ENCODE measurements at places on chromosomes 7 and 10.

DNA sequence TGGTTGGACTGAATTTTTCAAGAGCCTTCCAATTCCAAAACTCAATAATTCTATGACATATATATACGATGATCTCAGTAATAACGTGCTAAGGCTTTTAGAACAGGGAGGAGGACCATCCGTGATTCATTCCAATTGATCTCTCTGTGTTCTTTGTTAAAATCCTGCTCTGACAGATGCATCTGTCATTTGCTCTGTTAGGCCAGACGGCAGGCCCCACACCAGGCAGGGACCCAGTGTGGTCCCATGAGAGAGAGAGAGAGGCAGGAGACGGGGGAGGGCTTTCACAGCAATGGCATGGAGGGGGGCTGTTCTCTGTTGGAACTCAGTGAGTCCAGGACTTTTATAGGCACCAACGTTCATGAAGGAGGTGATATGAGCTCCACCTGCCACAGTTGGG, 160.0 kb upstream of the INSYN2A start:
- no peak for DNase-seq

- DNase-seq = no peak
Observed at GRCh38 chr7:40675741-40676140, 540.9 kb downstream of the SUGCT start.

DNA sequence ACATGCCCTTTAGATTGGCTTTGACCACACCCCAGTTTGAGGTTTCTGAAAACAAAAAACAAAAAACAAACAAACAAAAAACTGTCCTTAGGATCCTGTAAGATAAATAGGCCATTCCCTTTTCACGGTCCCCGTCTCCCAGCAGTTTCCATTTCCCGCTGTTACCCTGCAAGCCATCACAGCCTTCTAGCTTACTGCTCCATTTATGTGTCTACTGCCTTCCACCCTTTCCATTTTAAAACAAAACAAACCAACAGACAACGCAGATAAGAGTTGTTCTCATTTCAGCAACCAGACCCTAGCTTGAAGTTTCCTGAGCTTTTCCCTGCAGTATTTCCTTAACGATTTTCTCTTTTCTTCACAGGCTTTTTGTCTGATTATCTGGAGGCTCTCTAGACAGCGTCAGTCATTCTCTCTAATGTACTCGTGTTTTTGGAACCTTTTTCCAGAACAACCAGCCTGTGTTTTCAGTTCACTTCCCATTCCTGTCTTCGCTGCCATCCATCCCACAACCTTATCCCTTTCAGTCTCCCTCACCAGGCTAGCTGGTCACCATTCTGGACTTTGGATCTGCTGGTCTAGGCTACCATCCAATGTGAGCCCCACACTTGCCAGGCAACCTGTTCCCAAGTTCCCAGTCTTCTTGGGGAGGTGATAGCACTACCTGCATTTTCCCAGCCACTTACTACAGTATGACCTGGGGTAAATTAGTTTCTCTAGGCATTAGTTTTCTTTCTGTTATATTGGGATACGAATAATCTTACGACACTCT, 317.3 kb upstream of the FZD1 start:
- no peak for DNase-seq

DNA sequence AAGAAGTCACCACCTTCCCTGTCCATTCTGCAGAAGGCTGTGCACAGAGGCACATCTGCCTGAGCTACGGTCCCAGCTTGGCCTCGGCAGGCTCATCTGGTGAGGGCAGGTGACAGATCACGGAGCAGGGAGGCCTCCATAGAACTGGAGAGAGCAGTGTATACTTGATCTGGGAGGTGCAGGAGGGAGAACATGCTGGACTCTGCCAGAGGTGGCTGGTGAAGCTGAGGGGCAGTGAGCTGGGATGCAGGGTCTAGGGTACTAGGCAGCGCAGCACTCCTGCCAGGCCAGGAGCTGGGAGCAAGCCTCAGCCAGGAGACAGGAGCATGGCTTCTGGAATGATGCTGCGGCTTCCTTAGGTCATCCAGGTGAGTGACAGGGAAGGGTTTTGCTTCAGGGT, 553.0 kb downstream of the TCERG1L start:
- no peak for DNase-seq

- peak; percentile 85 for DNase-seq
Observed at GRCh38 chr7:2632733-2633537, 1.1 kb downstream of the TTYH3 start.

DNA sequence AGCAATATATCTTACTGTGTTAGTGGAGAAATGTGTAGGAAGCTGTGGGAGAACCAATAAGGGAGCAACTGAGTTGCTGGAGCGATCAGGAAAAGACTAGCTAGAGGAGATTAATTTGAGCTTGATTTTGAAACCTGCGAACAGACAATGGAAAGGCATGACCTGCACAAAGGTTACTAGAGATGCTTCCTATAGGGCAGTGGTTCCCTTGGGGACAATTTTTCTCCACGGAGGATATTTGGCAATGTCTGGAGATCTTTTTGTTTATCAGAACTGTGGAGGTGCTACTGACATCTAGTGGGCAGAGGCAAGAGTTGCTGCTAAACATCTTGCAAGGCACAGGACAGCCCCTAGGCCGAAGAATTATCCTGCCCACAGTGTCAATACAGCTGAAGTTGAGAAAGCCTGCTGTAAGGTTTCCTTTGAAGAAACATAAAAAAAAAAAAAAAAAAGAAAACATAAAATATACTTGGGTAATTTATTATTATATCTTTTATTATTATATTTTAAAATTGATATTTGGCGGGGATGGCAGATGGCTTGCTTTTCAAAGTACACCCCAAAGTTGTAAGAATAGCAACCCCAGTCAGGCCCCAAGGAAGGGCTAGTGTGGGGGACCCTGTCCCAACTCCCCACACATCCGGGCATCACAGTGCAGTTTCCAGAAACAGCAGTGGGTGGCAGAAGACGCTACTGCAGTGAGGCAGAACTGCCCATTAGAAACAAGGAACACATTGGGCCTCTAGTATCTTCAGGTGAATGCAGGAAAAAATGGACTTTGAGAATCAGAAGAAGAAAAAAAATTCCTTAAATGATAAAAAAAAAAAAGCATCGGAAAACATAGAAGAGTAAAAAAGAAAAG, 481.6 kb downstream of the SH2D4B start:
- DNase-seq = no peak

DNA sequence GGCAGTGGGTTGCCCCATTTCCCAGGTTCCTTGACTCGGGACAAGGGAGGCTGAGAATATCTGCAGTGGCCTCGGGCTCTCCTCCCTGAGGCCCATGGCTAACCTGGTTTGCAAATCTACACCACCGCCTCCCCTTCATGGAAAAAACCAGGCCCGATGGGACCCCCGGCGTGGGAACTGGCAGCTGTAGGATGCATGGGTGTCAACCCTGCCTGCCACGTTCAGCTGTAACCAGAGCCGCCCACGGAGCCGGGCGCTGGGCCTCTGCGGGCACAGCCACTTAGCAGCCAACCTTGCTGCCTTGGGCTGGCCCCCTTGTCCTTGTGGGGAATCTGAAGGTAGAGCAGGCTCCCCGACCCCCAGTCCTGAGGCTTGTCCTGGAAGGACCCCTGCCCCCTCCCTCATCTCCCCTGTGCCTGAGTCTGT, 1.6 kb downstream of the PWWP2B start:
- DNase-seq = no peak

- DNase-seq = no peak
Observed at GRCh38 chr7:86339051-86339450, 304.7 kb upstream of the GRM3 start.

DNA sequence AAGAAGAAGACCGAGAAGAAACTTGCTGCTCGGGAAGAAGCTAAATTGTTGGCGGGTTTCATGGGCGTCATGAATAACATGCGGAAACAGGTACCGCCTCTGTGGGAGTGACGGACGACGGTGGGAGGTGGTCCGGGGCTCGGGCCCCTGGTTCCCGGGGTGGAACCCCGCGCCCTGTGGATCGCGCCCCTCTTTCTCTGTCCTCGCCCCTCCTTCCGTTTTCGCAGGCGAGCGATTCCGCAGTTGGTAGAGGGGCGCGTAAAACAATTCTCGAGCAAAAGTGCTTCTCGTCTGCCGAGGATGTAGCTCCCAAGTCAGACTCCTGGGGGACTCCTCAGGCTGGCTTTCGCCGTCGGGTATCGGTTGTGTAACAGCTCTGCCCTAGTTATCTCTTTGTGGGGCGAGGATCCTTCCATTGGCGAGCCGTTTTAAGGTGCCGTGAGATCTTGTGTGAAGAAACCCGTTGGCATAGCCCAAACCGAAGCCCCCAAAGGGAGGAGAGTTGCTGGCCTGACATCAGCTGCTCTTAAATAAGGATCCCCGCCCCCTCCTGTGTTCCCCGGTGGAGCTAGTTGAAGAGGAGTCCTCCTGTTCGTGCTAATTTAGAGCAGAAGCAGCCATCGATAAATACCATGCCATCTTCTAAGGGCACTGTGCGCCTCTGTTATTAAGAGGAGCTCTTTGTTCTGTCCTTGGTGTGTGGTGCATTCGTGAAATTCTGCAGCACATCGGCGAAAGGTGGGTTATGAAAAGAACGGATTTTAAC, 655 bp downstream of the KLHL7 start:
- peak; percentile 76 for DNase-seq

- peak; percentile 85 for DNase-seq
Observed at GRCh38 chr7:148883266-148884048, 634 bp downstream of the EZH2 start.

- no peak for DNase-seq
Observed at GRCh38 chr10:106708506-106708905, 456.0 kb downstream of the SORCS1 start.

DNA sequence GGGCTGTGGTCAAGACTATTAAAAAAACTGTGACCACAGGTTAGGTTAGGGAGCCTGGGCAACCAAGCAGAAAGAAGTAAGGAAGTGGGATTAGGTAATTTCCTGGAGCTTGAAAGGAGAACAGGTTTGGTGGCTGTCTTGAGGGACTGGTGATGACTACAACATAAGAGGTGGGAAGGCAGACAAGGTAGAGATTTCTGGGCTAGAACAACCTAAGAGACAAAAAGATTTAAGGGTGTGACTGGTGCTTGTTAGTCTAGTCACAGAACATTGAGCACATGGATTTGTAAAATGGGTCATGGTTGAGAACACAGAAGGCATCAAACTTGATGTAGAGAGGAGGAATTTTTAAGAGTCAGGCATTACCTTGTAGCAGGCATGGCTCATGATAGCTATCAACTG, 123.7 kb upstream of the ASAH2 start:
- no peak for DNase-seq

- DNase-seq = peak; percentile 83
Observed at GRCh38 chr7:75624134-75624832, 114.5 kb downstream of the HIP1 start.

DNA sequence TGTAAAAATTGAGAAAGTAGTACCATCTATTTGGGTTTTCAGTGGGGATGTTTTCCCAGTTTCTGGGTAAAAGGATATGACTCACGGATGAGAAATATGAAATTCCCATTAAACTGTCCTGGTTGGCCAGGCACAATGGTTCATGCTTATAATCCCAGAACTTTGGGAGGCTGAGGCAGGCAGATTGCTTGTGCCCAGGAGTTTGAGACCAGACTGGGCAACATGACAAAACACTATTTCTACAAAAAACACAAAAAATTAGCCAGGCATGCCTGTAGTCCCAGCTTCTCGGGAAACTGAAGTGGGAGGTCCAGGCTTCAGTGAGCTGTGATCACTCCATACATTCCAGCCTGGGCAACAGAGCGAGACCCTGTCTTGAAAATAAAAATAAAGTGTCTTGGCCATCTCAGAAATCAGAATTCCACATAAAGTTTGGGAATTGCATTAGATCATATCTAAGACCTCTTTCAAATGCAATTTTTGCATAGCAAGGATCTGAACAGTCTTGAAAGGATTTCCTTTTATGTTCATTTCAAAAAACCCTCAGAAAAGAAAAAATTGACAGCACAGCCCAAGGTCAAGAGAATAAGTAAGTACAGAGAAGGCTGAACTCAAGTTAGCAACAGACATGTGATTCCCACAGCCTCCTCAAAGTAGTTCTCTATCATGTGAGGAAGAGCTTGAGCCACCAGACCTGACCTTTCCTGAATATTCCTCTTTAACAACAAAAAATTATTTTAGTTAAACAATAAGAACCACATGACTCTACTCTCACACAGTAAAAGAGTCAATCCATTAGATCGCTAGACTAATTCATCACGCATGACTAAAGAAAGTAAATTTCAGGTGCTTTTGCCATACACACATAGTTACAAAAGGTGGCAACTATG, 141.5 kb upstream of the CAV2 start:
- DNase-seq = no peak

DNA sequence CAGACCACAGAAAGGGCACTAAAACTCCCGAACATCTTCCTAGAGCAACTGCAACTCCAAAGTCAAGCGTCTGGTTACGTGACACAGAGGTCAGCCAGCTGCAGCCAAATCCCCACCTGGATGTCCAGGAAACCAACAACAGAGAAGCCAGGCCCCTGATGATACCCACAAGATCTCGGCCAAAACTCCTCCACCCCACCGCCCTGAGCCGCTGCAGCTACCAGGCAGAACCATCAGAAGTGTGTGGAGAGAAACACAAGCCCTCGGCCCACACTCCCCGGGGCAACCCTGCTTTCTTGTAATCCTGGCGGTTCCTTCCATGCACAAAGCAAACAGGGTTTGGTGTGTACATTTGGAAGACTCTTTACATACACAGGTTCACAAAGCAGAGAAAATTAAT, 8.7 kb downstream of the CHST15 start:
- DNase-seq = no peak

DNA sequence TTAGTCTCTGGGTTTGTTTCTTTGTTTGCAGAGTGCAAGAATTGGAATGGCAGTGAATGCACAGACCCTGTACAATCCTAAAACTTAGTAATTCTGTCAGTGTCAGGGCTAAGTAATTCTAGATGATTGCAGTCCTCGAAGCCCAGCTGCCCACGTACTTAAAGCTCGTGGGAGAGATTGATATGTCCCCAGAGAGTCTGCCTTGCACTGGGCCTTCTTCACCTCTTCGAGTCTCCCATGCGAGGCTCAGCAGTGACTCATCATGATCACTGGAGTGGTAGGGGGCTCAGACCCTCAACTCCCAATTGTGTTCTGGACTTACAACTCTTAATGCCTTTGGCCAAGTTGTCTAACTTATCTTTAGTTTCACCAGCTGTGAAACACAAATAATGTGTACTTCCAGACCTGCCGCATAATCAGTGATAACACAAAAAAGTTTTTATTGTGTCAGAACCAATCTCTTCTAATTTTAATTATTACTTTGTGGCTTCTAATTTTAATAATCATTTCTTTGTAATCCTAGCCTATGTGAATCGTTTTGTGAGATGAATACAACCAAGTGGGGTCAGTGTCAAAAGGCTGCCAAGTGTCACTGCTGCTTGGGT, 345.6 kb upstream of the LRGUK start:
- no peak for DNase-seq

DNA sequence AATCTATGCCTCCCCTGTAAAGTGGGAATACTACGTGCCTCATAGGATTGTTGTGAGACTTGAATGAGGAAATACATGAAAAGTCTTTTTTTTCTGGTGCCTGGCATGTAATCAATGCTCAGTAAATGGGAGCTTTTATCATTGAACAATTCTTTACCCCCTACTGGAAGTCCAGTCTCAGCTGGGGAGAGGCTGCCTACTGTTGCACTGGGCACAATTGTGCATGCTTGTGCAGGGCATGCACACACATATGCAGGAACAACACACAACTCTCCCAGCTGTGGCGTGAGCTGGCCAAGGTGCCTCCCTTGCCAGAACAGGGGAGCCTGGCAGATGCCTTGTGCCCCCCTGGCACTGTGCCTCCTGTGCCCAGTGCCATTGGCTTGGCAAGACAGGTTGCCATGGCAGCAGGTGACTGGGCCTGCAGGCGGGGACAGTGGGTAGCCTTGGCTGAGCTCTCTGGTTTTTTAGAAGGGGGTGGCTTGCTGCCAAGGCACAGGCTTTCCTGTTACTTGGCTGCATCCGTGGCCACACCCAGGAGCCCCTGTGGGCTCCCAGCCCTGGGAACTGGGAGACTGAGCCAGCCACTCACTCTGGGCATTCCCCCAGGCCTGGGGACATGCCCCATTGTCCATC, 16.1 kb upstream of the PALD1 start:
- DNase-seq = peak; percentile 91

Data from aorta (tissue), 5 donors.